ENCODE measurements at places on chromosomes 4 and X. TPM values are rescaled to one million over a fixed set of nuclear protein-coding genes. Genes with fewer than 3 reads are reported as not detected.

The ANKRD50 gene
- 0.51 TPM for total RNA-seq

The SMS gene
- total RNA-seq = 38.0 TPM

GRCh38 chr4:123661080-123661737 is 264.6 kb downstream of the SPRY1 start:
- no peak for DNase-seq

The VCX2 gene
- not detected for total RNA-seq

DNA sequence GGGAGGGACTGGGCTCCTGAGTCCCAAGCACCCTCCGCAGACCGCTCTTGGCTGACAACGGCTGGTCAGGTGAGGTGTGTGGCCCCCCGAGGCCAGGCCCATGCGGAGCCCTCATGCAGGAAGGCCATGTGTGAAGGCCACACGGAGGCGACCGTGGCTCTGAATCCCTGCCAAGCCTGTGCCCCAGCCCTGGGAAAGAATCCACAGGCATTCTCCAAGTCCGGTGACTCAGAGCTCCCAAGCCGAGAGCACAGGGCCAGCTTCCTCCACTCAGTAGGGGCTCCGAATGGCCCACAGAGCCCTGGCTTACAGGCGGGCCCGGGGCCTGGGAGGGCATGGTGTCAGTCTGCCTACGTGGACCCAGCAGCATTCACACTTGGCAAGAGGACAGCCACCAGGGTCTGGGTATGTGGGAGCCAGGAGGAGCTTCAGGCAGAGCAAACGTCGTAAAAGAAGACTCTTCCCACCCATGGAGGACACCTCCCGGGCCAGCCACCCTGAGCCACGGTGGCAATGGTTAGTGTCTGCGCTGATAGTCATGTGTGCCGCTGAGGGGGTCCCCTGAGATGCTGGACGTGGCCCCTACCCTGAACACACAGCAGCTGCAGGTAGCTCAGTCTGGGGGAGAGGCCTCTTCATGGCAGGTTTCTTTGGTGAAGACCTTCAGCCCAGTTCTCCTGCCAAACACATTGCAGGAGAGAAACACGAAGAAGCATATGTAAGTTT is 105.7 kb downstream of the PSAPL1 start:
- no peak for DNase-seq

All from activated naive CD4-positive, alpha-beta T cell treated with anti-CD3 and anti-CD28 coated beads, Interleukin-2, amount 50 U/mL, for 72 hours (primary cell).